Lower leg skin (tissue), 4 donors: ENCODE measurements at places on chromosomes 7 and 10.

DNA sequence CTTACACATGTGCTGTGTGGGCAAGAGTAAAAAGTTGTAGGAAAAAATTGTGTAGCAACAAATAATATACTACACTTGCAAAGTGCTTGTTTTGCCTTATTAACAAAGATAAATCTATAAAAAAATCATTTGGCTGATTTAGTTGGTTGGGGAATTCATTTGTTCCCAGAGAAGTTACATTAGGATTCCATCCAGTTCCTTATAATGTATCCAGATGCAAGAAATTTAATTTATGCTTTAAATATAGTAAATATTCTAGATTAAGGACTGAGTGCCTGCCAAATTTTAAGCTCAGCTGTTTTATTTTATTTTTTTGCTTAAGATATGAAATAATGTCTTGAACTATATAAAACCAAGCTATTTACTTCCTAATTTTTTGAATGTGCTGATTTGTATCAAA is 1169.9 kb downstream of the NXPH1 start:
- no peak for DNase-seq

GRCh38 chr7:134932707-134933370 is 53.5 kb upstream of the AGBL3 start:
- DNase-seq, result no peak

GRCh38 chr7:66036382-66036781 is 39.2 kb upstream of the ASL start:
- DNase-seq, result no peak

- DNase-seq, result no peak
Observed at GRCh38 chr7:55271661-55272060, 93.5 kb upstream of the LANCL2 start.

GRCh38 chr7:124536156-124536762 is 229.3 kb downstream of the GPR37 start:
- no peak for DNase-seq

DNA sequence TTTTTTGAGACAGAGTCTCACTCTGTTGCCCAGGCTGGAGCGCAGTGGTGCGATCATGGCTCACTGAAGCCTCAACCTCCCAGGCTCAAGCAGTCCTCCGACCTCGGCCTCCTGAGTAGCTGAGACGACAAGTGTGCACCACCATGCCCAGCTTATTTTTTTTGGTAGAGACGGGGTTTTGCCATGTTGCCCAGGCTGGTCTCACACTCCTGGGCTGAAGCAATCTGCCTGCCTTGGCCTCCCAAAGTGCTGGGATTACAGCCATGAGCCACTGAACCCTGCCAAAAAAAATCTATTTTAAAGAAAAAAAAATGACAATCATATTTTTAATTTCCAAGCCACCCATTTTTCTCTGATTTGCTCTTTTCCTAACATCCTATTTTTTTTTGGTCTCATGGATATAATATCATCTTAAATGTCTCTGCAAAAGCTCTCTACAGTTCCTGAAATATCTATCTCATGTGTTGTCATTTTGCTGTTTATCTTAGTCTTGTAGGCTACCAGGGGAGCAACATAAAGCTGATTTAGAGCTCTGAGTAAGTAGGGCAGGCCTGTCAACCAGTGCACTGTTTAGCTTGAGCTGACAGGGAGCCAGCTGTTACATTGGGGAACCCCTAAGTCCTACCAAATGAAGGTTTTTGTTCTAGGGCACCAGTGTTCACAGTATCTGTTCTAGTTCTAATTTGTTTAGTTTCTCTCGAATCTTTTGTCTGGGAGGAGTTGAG is 29.9 kb upstream of the HBP1 start:
- no peak for DNase-seq
